ENCODE measurements at places on chromosomes 1 and 21. TPM values are rescaled to one million over a fixed set of nuclear protein-coding genes. Genes with fewer than 3 reads are reported as not detected.

Gene BRINP3
- total RNA-seq = not detected

- no peak for DNase-seq
Measured at GRCh38 chr1:103416681-103417286, 108.7 kb upstream of the RNPC3 start.

Gene UAP1
- total RNA-seq = 28.9 TPM

Gene KCNE1
- total RNA-seq = 5.5 TPM

Gene TNN
- 0.08 TPM for total RNA-seq

DNA sequence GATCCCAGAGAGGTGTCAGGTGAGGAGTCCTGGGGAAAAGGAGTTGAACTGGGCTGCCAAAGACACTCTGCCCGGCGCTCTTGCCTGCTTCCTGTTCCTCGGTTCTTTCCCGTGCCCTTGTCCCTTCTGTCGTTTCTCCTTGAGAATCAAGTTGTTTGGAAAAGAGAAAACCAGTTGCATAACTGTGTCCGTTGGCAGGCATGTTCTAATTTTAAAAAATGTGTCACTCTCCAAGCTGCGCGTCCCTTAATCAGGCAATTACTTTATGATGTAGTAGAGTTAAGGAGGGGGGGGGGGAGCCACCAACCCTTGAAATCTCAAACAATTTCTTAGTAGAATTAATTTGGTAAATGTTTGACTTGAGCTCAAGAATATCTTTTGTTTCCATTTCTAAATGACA, 105.9 kb upstream of the IGSF21 start:
- DNase-seq = no peak

DNA sequence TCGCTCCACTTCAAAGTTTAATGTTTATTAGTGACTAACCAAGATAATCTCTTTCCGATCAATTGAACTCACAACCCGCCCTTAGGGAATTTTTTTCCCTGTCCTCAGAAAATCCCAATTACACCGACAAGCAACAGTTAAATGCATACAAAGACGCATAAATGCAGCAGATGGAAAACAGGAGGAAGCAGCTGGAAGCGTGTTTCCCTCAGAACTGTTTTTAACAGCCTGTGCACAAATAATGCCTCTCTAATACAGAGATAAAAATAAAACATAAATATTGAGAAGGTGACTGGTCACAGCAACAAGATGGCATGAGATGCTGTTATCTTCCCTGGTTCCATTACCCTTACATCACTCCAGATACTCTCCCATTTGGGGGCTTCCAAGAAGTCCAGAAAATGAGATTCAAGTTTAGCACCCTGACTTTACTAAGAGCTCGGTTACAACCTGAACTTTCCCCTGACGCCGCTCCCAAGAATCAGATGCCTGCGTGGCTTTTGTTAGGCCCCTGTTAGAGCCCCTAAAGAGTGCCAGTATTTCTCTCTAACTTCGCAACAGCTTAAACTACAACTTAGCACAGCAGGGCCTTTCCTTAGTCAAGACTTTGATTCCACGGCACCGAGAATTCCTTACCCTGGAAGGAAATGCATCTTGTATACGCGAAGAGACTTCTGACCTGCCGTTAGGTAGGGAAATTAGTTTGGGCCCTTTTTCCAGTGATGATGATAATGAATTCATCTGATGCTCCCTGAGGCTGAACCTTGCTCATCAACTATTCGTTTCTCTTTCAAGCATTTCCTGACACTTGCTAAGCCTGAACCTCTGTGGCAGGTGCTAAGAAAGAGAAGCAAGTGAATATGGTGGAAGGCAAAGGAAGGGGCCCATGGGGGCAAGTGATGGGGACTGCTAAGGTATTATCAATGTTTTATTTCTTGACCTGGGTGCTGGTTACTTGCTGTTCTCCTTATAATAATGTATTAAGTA, 137.7 kb upstream of the SMYD2 start:
- no peak for DNase-seq

Gene OR14K1
- total RNA-seq = not detected

DNA sequence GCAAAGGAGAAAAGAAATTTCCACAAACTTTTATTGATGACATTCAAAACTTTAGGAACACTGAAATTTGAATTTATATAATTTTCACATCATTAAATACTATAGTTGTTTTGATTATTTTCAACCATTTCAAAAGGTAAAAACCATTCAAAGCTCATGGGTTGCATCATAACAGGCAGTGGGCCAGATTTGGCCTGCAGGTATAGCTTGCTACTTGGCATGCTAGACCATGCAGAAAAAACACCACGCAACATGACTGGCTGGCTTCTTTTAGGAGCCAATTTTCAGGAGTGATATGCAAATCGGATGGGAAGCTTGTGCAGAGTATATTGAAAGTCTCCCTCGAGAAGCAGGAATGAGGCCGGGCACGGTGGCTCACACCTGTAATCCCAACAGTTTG, 144.8 kb downstream of the GLUL start:
- no peak for DNase-seq

DNA sequence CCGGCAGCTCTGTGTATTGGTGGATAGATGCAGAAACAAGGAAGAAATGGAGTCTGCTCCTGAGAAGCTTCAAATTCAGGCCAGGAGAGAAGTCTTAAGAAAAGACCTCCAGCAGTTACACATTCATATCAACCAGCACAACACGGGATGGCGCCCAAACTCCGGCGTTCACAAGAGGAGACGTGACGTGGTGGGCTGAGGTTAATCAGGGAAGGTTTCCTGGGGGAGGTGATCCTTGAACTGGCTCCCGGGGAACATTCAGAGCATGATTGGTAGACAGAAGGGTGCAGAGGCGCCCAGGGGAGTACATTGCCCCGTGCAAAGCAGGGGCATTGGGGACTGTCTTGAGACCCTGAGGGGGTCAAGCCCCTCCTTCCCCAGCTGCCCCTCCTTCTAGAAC, 27.7 kb upstream of the SPSB1 start:
- no peak for DNase-seq

DNA sequence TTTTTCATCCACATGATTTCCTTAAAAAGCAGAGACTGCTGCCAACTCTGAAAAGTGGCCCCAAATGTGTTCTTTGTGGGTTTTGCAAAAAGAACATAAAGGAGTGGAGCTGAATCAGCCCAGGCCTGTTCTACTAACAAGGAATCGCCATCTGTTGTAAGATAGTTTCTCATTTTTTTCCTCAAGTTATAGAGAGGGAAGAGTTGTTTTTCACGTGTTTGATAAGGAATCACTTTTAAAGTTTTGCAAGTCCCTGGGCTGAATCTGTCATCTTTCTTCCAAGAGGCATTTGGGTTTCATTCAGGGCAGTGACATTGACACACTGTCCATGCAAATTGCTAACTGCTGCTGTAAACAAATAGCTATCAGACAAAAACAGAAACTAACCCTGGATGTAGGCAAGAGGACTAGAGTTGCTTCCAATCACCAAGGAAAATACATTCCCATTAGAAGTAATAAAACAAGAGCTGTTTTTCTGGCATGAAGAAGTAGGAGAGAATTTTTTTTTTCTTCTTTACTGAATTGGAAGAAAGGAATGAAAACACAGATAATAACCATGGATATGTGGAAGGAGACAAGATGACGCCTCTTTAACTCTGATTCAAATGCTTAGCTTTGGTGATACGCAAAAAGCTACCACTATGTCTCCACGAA, 58.8 kb upstream of the TBX15 start:
- DNase-seq = no peak

GRCh38 chr1:241531195-241532161, 700 bp upstream of the KMO start:
- DNase-seq = no peak

Gene C1orf53
- 4.9 TPM for total RNA-seq

Gene KRTAP20-4
- not detected for total RNA-seq

- DNase-seq = no peak
Measured at GRCh38 chr1:169692756-169693460, 18.5 kb downstream of the SELL start.

Gene PRELP
- 27.1 TPM for total RNA-seq

Gene SLFNL1
- 0.16 TPM for total RNA-seq

Gene MAP3K21
- 0.32 TPM for total RNA-seq

Gene PGLYRP3
- total RNA-seq = not detected

DNA sequence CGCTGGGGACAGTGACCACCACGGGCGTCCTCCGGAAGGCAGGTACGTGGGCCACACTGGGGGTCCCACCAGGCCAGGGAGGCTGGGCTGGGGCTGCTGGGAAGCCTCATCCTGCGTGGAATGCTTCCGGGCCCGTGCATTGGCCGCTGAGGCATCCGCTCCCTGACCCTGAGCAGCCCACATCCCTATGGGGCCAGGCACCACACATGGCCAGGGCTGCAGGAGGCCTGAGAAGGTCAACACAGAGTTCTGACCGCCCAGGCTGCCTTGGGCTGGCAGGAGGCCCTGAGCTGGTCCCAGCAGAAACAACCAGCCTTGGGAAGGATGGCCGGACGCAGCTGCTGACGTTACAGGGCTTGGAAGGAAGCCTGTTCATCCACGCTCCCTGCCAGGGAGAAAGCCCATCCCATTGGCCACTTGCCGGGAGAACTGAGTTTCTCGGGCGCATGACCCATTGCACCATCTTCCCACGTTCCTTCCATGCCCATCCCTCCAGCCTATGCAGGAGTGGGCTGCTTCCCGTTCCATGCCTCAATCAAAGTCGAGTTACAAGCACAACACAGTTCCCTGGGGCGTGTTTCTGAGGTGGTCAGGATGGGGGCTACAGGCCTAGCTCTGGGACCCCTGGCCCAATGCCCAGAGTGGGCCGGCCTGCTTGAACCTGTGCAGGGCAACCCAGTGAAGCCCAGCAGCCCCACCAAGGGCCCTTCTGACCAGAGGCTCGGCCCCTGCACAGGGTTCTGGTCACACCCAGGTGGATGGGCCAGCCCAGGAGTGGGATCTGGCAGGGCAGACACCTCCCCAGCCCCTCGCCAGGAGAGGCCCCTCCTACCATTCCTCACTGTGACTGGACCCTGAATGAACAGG, 31.7 kb downstream of the TRIM11 start:
- peak; percentile 91 for DNase-seq

Gene LIN28A
- not detected for total RNA-seq

GRCh38 chr1:27886353-27886679, 14.0 kb downstream of the THEMIS2 start:
- no peak for DNase-seq

- peak; percentile 83 for DNase-seq
Measured at GRCh38 chr1:155207806-155208540, at the start of gene THBS3. TSS of gene THBS3 (minus strand) at chr1:155207897. CDS start at chr1:155207876, 21 bp downstream.

DNA sequence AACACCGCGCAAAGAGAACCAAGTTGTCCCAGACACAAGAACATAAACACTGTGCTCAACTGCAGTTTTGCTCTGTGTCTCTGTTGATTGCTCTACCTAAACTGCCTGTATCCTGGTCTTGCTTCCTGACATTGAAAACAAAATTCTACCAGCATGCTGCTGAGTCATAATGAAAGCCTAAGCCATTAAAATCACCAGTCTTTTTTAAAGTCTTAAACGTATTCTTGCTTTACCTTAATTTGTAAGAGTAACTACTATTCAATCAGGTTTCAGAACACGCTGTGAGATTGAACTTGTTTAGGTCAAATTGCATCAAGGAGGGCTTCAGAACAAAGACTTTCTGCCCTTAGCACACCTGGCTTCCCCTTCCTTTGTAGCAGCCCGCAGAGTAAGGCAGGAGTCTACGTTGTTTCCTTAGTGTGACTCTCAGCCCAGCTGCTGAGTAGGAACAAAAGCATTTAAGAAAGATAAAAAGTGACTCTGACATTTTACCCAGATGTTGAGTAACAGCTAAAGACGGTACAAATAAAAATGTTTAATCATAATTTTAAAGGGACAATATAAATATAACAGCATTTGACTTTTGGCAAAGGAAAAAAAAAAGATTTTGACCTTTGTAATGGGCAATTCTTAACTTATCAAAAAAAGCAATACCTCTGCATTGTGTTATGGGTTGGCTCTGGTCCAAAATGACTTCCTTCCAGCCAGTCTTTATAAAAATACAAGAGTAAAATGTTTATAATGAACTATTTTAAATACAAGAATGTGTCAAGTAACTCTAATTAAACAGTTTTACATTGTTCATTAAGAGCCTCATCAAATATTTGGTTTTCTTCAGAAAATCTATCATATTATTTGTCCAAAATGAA, 186.9 kb upstream of the ADGRL4 start:
- DNase-seq = no peak

DNA sequence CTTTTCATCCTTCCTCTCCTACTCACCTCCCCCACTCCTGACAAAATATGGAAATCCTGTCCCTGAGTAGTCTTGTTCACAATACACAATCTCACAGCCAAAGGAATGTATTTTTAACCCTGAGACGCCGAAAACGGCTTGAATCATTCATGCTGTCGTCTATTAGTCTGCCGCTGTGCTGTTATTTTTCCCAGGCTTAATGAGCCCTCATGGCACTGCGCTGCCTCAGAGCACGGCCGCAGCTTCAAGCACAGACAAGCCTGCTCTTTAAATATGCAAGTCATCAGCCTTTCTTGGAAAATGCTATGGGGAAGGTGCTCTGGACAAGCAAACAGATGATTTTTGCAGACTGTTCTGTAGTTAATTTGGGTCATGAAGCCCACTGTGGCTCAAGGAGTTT, 302.7 kb downstream of the DISC1 start:
- DNase-seq = no peak

DNA sequence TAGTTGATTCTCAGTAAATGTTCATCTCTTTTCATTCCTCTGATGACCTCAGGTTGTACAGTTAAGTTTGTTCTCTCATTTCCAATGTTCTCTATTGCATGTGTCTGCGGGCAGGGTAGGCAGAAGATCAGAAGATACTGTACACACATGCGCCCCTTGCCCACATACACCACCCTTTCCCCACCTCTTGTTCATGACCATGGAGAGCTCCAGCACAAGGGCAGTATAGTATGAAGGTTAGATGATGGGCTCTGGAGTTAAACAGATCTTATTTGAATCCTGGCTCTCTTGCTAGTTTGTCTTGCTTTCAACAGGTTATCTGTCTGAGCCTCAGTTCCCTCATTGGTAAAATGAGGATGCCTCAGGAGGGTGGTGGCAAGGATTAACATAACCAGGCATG, 17.8 kb upstream of the PLD5 start:
- DNase-seq = no peak

Gene SCMH1
- 41.1 TPM for total RNA-seq

Gene PLPPR4
- total RNA-seq = 0.24 TPM

DNA sequence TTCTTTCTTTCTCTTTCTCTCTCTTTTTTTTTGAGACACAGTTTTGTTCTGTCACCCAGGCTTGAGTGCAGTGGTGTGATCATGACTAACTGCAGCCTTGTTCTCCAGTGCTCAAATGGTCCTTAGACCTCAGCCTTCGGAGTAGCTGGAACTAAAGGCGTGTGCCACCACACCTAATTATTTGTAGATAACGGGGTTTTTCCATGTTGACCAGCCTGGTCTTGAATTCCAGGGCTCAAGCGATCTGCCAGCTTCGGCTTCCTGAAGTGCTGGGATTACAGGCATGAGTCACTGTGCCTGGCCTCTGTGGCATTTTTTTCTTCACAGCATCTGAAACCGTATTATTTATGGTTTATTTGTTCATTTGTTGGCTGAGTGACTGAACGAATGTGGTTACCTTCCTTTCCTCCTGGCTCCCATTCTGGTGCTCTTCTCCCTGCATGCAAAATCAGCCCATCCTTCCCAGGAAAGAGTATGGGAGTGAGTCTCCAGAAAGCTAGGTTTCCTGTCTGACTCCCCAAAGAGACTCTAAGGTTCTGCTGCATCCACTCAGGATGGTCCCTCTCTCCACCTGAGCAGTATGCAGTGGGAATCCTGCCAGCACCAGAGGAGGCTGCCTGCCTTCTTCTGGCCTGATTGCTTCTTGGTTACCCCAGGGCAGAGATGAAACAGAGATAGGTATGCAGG, 155.0 kb upstream of the BEND5 start:
- DNase-seq = no peak

- no peak for DNase-seq
Measured at GRCh38 chr1:92043621-92044020, 13.8 kb downstream of the EPHX4 start.

- no peak for DNase-seq
Measured at GRCh38 chr1:98991127-98992012, 13.3 kb downstream of the PLPPR5 start.

GRCh38 chr1:21576798-21577187, 67.6 kb downstream of the ALPL start:
- DNase-seq = no peak
